ENCODE measurements at places on chromosomes 12 and 14.
A peak's percentile ranks its signal among the peaks of the same experiment; 100 is the strongest.

DNA sequence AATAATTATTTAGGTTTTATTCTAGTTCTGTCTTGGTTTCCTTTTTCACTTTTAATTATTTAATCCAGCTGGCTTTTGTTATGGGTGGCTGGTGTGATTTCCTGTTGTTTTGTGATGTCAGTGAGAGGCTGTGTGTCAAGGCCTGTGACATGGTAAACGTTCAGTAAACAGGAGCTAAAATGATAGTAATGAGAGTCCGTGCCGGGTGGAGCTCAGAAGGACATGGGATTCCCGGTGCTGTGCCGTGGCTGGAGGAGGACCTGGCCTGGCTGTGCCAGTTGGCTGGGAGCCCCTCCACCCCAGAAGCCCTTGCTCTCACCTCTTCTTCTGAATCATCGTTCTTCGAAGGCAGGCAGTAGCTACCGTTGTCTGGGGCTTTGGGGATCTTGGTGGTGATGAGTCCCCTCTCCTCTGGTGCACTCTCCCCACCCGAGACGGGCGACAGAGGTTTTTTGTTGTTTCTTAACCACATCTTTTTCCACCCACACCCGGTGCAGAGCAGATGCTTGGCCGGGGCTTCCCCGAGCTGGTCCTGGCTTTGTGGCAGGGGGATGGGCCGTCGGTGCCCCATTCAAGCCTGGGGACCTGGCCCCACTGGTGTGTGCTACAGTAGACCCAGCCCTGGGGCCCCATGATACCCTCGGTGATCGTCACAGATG, 29.1 kb downstream of the SH2B3 start:
- peak; percentile 94 for DNase-seq

DNA sequence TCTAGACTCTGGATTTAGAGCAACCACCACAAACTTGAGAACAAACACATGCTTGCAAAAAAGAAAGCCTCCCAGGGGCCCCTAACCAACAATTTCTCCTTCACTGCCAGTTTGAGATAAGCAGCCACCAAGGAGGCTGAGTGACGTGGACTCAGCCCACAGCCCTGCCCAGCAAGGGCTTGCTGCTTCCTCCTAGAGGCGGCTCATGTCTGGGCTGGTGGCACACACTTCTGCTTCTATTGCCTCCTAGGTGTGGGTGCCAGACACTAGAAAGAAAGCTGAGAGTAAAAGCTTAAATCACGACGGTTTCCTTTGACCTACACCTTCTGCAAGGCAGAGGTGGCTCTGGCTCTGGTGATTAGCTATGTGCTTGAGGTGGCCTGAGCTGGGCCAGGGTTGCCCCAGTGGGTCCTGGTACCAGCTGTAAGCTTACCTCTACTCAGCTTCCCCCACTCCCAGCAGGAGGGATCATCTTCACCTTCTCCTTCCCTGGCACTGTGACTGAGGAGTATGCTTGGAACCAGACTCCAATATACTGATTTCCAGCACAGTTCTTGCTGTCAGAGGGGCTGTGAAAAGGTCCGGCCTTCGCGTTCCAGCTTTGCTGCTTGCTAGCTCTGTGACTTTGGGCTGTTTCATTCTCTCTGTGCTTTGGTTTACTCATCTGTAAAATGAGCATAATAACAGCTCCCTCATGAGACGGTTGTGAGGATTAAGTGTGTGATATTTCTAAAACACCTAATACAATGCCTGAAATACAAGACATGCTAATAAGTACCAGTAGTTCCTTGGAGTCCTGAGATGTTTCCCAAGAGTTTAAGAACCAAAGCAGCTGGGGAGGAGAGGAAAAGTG, 89.7 kb upstream of the PARP11 start:
- peak; percentile 84 for DNase-seq

DNA sequence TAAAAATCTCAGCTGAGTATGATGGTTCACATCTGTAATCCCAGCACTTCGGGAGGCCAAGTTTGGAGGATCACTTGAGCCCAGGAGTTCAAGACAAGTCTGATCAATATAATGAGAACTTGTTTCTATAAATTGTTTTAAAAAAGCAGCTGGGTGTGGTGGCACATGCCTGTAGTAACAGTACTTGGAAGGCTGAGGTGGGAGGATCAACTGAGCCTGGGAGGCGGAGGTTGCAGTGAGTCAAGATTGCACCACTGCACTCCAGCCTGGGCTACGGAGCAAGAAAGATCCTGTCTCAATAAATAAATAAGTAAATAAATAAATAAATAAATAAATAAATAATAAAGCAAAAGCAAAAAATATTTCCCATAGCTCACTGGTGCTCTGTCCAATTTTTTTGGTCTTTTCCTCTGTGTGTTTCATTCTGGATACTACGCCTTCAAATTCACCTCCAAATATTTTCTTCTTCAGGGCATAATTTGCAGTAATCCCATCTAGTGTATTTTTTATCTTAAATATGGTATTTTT, 32.7 kb upstream of the SNX6 start:
- no peak for DNase-seq

GRCh38 chr12:22810036-22810435, 185.1 kb downstream of the ETNK1 start:
- no peak for DNase-seq

GRCh38 chr12:2963760-2964292, 4.6 kb downstream of the TEAD4 start:
- no peak for DNase-seq

- DNase-seq, result no peak
These were observed 63.3 kb downstream of the ZFP36L1 start for GRCh38 chr14:68729556-68729955.

DNA sequence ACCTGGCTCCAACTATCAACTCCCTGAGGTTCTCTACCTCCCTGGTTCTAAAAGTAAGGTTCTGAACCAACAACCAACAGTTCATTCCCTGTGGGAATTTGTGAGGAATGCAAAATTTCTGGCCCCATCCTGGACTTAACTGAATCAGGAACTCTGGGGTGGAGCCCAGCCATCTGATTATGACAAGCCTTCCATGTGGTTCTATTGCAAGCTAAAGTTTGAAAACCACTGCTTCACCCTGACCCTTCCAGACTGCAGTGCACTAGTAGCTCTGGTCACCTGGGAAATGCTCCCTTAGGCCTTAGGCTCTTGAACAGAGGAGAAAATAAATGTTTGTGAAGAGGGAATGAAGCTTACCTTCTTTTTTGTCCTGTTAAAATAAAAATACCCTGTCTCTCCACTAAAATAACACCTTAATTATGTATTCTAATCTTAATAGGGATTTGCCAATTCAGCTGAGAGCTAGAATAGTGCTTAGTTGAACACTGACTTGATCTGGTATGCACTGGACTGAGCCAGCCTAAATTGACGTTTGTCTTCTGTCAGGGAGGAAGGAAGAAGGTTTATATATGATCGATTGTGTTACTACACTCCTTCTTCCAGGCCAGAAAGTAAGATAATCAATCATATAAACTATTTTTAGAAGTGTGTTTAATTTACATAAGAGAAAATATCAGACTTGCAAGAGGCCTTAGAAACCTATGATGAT, 39.1 kb upstream of the DDHD1 start:
- DNase-seq, result no peak

GRCh38 chr14:104440297-104440956, 139.1 kb upstream of the C14orf180 start:
- DNase-seq, result no peak

- no peak for DNase-seq
These were observed 6.8 kb downstream of the SIX1 start for GRCh38 chr14:60642270-60643140.

DNA sequence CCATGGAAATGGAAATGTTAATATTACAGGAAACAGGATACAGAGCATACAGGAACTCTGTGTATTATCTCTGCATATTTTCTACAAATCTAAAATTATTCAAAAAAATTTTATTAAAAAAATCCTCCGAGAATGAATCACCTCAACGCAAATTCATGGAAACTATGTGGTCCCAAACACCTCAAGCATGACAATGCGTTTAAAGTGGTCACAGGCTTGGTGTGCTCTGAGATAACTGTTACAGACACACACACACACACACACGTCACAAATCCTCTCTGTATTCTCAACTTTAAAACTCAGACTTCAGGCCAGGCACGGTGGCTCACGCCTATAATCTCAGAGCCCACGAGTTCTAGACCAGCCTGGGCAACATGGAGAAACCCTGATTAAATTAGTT, 45.3 kb upstream of the MTERF2 start:
- peak; percentile 24 for DNase-seq

DNA sequence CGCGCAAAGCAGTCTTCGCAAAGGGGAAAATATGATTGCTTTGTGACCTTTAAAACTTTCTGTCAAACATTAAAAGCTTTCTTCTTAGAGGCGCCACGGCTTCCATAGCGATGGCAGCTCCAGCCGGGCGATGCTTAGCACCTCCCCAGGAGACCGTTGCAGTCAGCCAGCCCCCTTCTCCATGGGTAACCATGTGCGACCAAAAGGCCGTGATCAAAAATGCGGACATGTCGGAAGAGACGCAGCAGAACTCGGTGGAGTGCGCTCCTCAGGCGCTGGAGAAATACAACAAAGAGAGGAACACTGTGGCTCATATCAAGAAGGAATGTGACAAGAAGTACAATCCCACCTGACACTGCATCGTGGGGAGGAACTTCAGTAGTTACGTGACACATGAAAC, 12.7 kb upstream of the STON2 start:
- DNase-seq, result no peak

GRCh38 chr14:103880348-103881267, 33.2 kb upstream of the PPP1R13B start:
- peak; percentile 4 for DNase-seq

DNA sequence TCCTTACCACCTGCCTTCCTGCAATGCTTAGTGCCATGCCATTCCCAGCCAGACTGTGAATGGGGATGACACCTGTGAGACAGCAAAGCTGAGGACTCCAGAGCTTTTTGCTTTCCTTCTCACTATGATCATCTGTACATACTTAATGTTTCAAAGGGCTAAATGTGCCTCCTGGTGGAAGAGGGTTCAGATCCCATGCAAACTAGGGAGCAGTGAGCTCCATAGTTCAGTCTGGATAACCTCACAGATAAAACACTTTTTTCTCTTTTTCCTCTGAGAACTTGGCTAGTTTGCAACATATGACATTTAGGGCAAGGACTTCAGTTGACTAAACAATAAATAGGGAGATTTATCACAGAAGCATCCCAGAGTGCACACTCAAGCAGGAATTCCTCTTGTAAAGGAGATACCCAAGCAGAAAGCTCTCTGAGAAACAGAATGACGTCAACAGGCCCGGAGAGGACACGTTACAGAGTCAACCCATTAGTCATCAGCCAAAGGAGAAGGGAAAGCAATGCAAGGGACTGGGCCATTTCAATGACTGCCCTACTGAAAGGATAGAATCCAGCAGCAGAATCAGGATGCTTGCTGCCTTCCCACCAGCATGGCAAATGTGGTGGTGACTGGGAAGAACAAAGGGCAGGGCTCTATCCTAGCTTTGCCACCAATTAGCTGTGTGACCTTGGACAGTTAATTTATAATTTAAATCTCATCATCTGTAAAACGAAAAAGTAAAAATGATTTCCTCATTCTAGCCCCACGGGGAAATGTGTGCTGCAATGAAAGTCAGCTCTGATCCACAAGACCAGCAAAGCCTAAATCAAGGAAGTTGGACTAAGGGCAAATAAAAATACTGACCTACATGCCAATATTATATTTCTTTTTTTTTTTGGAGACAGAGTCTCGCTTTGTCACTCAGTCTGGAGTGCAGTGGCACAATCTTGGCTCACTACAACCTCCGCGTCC, 80.8 kb upstream of the ACTN1 start:
- DNase-seq, result no peak

DNA sequence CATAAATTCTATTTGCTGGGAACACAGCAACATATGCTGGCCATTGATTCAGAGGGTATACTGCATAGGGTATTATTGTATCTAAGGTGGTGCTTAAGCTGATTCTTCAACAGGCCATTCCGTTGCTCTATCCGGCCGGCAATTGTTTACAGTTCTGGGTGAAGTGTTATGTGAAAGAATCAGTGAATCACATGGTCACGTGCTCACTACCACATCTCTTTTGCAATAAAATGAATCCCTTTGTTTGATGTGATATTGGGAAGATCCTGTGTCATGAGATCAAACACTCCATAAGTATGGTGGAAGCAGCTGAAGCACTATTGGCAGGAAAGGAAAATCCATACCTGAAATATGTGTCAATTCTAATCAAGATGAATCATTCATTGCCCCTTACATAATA, 7.6 kb upstream of the USP15 start:
- no peak for DNase-seq

DNA sequence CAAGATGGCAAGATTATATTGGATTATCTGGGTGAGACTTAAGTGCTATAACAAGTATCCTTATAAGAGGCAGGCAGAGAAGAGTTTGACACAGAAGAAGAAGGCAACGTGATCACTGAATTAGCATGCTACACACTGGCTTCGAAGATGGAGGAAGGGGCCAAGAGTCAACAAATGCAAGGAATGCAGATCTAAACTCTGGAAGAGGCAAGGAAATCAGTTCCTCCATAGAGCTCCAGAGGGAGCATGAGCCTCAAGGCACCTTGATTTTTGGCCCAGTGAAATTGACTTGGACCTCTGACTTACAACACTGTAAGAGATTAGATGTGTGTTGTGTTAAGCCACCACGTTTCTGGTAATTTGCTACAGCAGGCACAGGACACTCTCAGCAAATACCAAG, 536.4 kb upstream of the SEL1L start:
- DNase-seq, result no peak

GRCh38 chr12:51465491-51465890, 40.9 kb downstream of the SLC4A8 start:
- DNase-seq, result no peak

DNA sequence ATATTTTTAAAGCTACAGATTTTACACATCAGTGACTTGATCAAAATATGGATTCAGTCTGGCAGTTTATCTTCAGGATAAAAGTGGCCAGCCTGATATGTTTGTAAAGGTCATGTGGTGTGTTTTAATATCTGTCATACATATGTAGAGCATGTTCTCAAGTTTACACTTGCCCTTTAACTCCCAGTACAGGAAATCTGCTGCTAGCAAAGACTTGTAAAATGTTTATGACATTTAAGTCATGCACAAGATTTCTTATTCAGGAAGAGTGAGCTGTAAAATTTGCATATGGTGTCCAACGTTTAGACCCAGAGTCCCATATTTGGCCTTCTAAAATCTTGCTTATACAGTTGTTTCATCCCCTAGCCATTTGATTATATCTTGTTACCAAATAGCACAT, 197.5 kb upstream of the FLRT2 start:
- no peak for DNase-seq

DNA sequence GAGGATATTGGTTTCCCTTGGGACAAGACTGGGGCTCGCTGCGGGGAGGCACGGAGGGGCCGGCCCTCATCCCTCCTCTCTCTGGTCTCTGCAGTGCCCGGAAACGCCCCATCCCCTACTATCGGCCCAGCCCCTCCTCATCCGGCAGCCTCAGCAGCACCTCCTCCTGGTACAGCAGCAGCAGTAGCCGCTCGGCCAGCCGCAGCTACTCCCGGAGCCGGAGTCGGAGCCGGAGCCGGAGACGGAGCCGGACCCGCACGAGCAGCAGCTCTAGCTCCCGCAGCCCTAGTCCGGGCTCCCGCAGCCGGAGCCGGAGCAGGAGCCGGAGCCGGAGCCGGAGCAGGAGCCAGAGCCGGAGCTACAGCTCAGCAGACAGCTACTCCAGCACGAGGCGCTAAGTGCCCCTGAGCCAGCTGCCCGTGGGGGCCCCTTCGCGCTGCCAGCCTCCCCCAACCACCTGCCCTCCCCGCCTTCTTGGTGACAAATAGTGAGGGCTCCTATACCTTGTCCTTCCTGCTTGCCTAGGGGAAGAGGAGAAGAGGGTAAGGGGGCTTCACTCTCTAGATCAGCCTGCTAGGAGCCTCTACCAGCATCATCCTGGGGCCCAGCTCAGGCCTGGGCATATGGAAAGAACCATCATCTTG, 22.2 kb upstream of the HSPB8 start:
- DNase-seq, result no peak

- peak; percentile 13 for DNase-seq
These were observed 14.7 kb downstream of the BLTP3B start for GRCh38 chr12:100127766-100128511.
